NCI-H446 (cell line): ENCODE measurements at places on chromosomes 1 and 21.
A peak's percentile ranks its signal among the peaks of the same experiment; 100 is the strongest.

- DNase-seq: peak; percentile 20
Observed at GRCh38 chr1:10431070-10431730, 967 bp downstream of the CENPS start.

DNA sequence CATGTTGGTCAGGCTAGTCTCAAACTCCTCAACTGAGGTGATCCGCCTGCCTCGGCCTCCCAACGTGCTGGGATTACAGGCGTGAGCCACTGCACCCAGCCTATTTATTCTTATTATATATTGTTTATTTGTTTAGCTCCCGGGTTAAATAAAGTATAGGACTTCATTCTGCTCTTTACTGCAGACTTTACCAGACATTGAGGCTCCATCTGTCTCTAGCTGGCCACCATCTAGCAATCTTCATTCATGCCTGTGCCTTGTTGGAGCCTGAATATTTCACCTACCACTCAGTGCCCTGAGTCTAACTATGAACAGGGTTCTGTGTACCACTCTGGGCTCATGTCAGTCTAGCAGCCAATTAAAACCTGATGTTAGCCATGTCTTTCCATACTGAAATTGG lies 2.1 kb upstream of the DDAH1 start:
- no peak for DNase-seq

- DNase-seq: no peak
Observed at GRCh38 chr1:200226268-200226968, 183.4 kb downstream of the ZNF281 start.

- DNase-seq: no peak
Observed at GRCh38 chr1:12473596-12474362, 144.2 kb downstream of the DHRS3 start.

DNA sequence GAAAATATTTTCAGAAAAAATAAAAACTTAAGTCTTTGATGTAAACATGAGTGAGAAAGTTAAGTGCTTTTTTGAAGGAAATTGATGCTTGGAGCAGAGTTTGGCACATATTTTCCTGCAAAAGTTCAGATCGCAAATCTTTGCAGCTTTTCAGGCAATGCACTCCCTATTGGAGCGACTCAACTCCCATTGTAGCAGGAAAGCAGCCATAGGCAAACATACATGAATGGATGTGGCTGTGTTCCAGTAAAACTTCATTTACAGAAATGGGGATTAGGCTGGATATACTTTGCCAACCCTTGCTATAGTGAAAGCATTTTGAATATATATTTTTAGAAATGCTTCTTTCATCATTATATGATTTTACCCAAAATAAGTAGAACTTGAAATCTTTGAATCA lies 8.1 kb downstream of the AGL start:
- peak; percentile 44 for DNase-seq

GRCh38 chr21:44089001-44089911 lies 17.9 kb upstream of the PWP2 start:
- DNase-seq: no peak

GRCh38 chr1:22676916-22677583 lies 24.0 kb downstream of the C1QB start:
- no peak for DNase-seq

DNA sequence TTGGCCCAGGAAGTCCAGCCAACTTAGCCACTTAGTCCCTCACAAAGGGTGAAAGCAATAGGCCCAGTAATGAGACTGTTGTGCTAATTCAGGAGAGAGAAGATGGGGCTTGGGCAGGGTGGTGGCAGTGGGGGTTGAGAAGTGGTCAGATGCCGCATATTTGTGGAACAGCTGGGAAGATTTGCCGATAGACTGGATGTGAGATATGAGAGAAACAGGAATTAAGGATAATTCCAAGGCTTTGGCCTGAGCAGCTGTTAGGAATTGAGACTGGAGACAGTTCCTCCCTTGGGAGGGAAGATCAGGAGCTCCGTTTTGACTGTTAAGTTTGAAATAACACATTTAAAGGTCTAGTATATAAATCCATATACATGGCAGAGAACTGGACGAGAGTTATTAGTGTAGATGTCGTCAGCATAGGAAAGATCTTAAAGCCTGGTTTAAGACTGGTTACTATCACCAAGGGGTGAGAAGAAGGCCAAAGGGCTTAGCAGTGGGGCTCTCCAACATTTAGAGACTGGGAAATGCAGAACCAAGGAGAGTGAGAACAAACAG lies 323.7 kb upstream of the FAM78B start:
- no peak for DNase-seq

GRCh38 chr1:113389359-113389952 lies 859 bp upstream of the MAGI3 start:
- no peak for DNase-seq

- DNase-seq: no peak
Observed at GRCh38 chr1:154725865-154726264, 117.9 kb upstream of the ADAR start.

DNA sequence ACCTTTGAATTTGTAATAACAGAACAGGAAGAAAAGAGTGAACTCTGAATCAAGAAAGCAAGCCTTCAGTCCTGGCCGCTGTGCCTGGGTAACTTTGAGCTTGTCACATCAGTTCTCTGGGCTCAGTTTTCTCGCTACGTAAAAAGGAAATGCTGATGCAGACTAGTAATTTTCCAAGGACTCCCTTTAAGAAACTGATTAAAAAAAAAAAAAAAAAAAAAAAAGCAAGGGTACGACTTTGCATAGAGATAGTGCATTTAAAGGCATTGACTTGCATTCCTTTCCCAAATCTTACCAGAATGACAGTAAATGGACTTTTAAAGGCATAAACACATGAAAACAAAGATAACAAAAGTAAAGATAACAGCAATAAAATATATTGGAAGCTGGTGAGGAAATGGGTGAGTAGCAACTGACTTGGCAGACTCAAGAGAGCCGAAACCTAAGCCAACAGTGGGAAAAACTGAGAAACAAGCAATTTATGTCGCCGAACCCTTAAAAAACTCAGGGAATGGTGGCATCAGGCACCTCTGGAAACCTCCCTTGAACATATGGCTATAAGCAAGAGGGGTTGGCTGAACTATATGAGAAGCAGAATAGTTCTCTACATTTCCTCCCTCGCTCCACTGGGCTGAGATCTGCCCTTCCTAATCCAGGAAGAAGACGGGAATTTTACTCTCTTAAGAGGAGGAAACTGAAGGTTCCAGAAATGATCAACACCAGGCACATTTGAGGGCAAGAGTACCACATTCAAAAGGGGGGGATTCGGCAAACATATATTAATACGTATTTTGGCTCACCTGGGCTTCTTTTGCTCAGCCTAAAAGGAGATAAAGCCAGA lies 189.2 kb downstream of the CDC7 start:
- peak; percentile 48 for DNase-seq

DNA sequence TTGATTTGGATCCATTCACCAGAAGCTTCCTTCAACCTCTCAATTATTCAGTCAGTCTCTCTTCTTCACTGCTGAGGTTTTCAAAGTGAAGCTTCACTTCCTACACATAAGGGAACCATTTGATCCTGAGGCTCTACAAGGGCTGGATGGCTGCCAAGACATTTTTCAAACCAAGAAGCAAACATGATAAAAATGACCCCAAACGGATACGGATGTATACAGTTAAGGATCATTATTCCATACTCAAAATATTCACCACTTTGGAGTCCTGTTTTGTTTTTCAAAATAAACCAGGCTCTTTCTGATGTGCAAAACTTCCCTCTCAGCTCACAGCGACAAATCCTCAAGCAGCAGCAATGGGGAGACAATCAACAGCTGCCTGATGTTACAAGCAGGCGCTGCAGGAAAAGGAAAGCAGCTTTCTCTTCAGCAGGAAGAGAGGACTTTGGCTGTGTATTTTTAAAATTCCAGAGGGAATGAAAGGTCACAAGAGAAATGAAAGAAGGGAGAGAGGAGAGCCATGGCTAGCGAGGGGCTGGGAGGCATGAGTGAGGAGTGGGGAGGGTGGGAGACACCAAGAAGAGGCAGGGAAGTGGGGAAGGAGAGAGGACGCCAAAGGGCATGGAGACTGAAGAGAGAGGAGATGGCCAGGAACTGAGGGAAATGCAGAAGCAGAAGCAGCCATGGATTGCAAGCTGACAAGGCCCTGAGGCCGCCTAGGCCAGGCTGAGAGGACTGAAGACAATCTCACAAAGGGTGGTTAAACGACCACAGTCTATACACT lies 145.4 kb downstream of the SLC45A1 start:
- peak; percentile 51 for DNase-seq

GRCh38 chr1:97451046-97451826 lies 469.6 kb downstream of the DPYD start:
- DNase-seq: no peak

GRCh38 chr1:97567000-97567749 lies 353.7 kb downstream of the DPYD start:
- no peak for DNase-seq

GRCh38 chr1:6667139-6667538 lies 34.5 kb downstream of the DNAJC11 start:
- no peak for DNase-seq

DNA sequence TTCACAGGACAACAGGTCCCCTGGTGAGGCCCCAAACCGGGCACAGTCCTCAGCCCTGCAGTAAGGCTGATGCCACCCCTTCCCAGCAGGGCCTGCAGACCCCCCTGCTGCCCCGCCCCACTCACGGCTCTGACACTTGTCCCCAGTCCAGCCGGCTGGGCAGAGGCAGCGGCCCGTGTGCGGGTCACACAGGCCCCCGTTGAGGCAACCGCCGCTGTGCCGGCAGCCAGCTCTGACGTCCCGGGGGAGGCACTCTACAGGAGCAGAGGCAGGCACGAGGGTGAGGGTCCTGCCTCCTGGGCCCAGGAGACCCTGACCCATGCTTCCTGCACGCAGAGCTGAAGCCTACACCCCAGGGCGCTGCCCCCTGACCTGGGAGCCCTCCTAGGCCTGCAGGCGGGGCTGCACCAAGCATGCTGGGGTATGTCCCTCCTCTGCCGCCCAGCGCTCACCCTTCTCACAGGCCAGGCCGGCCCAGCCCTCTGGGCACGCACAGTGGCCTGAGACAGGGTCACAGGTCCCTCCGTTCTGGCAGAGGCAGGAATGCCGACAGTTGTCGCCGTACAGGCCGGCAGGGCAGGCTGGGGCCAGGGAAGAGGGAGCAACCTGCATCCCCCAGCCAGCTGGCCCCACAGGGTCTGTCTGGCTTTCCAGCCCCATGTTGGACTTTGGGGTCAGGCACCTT lies 43.9 kb downstream of the ARHGEF16 start:
- DNase-seq: no peak

- DNase-seq: no peak
Observed at GRCh38 chr1:226111883-226112261, 49.4 kb downstream of the H3-3A start.

DNA sequence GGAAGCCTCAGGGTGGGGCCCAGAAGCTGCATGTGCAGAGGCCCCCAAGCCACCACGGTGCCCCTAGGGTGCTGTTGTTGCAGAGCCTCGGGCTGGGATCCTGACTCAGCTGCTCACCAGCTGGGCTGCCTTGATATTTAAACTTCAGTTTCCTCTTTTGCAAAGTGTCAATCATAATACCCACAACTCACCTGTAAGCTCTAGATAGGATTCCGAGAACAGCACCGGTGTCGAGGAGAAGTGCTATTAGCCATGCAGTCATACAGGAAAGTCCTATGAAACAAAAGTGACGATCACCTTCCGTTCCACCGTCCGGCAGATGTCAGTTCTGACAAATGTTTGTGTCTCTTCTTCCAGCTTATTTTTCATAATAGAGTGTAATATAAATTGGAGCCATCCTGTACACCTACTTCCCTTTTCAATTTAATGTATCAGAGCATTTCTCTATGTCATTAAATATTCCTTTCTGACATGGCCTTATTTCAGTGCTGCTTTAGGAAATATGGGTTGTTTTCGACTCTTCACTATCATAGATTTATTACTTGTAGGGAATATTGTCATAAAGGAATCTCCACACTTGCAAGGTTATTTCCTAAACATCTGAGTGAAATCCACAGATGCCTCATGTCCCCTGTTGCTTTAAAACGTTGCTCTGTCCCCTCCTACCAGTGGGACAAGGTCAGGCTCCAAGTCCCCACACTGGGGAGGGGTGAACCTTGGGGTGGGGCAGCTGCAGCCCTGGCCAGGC lies 100.8 kb downstream of the SIK1 start:
- no peak for DNase-seq

- no peak for DNase-seq
Observed at GRCh38 chr1:5982868-5983267, 9.4 kb downstream of the NPHP4 start.

DNA sequence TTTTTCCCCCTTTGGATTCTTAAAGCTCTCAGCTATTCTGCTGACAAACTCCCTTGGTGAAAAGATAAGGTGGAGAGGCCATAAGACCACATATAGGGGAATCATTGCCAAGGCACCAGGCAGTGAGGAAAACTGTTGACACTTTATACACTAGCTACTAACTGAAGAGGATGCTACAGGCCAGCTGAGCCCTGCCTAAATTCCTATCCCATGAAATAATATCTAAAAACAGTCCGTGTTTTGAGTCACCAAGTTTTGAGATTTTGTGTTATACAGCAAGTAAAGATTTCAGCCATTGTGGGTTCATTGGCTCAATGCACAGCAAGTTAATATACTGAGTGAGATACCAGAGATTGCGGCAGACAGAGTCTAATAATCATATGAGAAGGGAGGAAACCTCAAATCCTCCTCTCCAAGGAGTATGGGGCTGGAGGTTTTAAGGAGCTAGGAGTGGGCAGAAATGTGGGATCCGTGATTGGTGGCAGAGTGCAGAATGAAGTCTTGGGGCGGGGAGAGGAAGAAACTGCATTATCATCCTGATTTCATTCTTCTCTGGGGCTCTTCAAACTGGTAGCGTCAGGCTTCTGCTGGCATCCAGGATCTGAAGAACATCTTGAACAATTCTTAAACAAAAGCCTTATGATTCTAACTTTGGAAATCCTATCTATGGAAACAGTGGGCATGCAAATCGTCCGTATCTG lies 9.2 kb downstream of the CLDN8 start:
- no peak for DNase-seq

- no peak for DNase-seq
Observed at GRCh38 chr1:109794319-109795132, 30.8 kb upstream of the EPS8L3 start.

GRCh38 chr1:155479205-155479604 lies 83.4 kb downstream of the ASH1L start:
- no peak for DNase-seq

GRCh38 chr1:227776331-227776771 lies 39.1 kb upstream of the PRSS38 start:
- DNase-seq: no peak
